ENCODE measurements at places on chromosomes 16 and 17.

- no peak for DNase-seq
These were observed 154.1 kb downstream of the STX8 start for GRCh38 chr17:9421525-9421924.

DNA sequence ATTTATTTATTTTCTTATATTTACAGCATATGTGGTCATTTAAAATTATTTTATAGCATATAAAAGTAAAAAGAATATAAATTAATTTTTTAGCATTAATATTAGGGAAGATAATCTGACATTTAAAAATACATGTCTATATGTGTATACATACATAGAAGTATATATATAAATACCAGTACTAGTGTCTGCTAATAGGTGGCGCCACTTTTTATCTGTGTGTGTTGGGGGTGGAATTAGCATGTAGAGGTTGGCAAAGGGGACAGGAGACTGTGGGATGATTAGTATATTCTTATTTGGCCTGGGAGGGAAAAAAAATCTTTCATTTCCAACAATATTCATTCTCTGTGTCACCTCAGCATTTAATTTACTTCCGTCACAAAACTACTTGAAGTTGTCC is 359.1 kb downstream of the WWOX start:
- DNase-seq = no peak

- no peak for DNase-seq
These were observed 47.1 kb upstream of the PHOSPHO1 start for GRCh38 chr17:49277638-49278037.

DNA sequence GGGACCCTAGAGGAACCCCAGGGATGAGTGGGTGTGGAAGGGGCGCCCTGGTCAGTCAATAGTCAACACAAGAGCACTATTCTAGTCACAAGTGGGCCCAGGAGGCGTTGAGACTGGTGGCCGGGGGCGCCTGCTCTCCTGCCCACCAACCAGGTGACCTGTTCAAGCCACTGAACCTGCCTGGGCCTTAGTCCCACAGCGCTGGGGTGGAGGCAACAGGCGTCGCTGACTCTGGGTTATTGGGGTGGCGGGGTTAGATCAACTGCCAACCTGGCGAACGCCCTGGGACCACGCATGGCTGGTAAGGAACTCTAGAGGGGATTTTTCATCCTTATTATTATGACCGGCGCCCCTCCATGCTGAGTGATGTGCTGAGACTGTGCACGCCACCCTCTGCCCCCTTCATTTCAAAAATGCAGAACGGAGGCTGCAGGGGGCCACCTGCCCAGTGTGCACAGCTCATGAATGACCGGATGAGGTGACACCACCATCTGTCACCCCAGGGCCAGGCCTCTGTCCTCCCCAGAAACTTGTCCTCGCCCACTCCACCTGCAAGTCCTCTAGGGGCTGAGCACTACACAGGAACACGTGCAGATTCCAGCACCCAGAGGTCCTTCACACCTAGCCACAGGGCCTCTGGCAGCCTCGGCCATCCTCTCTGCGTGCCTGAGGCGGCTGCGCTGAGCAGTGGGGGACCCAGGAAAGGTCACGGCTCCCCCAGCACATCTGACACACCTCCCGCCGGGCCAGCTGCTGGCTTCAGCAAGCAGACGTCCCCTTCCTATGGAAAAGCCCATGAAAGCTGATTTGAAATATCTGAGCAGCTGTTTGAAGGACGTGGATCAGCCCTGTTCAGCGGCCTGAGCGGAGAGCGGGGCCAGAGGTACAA is 51.6 kb upstream of the DNAH17 start:
- no peak for DNase-seq

GRCh38 chr16:29306943-29307597 is 99.4 kb downstream of the NPIPB11 start:
- DNase-seq = no peak

DNA sequence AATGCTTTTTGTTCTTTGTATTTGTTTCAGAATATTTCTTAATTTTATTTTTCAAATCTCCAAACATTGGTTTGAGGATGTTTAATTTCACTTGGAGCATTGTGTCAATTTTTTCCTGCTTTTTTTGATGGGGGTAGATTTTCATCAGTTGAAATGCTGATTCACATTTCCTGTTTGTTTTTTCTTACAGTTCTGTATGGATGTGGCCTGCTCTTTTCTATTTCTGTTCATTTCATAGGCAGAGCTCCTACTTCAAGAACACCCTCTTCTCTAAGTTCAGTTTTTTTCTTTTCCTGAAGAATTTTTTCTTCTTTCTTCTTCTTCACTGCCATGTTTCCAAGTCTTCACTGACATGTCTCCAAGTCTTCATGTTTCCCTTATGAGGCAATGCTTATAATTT is 8.8 kb downstream of the MBTD1 start:
- DNase-seq = no peak

GRCh38 chr16:57614536-57614935 is 13.9 kb upstream of the ADGRG1 start:
- no peak for DNase-seq

GRCh38 chr17:50372222-50372757 is 694 bp downstream of the MRPL27 start:
- no peak for DNase-seq

DNA sequence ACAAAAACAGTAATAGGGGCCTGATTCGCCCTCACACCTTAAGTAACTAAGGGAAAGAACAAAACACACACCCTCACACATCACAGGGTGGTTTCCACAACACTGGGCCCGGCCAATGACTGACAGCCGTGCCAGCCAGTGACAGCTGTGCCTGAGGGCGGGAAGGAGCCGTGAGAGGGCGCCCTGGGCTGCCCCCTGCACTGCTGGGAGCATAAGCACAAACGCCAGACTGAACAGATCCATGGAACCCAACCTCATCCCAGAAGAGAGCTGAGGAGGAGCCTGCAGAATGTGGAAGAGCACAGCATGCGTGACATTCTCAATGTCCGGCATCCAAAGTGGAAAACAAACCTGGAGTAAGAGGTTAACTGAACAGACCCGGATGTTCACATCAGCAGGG is 16.0 kb downstream of the CSNK1D start:
- DNase-seq = peak; percentile 51

DNA sequence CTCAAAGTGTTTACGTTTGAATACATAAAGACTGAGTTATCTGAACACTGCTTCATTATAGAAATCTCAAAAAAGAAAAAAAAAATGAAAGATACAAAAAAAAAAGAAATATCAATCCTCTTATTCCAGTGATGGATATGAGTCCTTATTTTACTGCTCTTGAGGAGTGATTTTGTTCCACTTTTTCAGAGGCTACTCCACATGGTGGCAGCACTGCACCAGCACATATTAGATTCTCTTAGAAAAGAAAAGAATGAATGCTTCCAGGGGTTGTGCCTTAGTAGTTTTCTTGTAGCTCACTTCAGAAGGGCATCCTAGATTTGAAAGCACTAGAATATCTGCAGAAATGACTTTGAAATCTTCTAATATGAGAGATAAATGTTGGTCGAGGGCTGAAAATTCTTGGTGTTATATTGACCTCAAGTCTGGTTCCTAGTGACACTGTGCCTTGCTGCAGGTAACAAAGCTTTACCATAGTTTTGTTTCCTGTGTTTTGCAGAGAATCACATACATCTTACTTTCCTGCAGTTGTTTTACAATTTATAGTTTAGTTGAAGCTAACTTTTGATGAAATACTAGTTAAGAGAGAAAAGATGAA is 25.9 kb downstream of the AP2B1 start:
- DNase-seq = no peak

DNA sequence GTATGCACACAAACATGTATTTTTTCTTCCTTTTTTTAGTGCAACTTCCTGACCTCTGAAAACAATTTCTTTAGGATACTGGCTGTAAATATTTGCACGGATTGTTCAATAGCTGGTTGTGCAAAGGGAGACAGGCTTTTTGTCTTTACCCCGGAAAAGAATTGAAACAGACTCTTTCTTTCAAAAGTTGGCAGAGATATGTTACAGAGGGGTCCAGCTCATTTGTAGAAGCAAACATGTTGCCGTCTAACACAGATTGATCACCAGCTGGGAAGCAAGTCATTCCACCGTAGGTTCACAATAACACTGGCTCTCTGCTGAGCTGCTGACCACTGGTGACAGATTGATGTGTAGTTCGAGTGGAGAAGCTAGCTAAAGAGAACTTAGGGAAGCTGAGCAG is 130.9 kb downstream of the STX8 start:
- no peak for DNase-seq

DNA sequence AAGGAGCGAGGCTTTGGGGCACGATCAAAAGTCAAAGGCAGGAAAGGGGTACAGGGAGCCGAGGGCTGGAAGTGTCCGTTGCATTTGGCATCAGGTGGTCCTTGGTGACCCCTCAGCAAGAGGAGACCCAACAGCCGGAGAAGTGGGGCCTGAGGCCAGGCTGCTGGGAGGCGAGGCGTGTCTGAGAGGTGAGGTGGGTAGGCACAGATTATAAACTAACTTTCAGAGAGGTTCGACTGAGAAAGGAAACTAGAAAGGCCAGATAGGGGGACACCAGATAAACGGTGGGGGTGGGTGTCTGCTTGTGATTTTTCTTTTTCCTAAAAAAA is 3.6 kb downstream of the PECAM1 start:
- DNase-seq = no peak

GRCh38 chr16:84058664-84059063 is 16.1 kb upstream of the SLC38A8 start:
- DNase-seq = no peak

DNA sequence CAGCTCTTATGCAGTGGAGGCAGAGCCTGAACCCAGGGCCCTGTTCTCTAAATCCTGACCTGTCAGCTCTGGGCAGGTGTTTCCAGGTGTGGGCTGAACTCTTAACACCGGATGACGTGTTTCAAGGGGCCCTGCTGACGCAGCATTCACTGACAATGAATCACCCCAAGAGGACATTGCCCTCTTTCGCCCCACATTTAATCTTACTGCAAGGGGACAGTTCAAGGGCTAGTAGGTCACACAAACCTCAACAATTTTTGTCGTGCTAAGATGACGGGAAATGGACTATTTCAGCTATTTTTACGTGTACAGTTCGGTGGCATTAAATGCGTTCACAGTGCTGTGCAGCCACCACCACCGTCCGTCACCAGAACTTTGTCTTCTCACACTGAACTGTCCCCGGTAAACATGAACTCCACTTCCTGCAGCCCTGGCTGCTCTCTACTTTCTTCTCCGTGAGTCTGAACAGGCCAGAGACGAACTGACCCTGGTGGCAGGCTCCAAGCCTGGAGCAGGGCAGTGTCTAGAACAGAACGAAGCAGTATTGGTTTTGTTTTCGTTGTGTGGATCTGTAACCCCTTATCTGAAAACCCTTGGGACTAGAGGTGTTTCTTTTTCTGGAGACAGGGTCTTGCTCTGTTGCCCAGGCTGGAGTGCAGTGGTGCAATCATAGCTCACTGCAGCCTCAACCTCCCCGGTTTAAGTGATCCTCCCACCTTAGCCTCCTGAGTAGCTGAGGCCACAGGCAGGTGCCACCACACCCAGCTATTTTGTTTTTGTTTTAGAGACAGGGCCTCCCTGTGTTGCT is 88.4 kb upstream of the CIBAR2 start:
- DNase-seq = no peak

DNA sequence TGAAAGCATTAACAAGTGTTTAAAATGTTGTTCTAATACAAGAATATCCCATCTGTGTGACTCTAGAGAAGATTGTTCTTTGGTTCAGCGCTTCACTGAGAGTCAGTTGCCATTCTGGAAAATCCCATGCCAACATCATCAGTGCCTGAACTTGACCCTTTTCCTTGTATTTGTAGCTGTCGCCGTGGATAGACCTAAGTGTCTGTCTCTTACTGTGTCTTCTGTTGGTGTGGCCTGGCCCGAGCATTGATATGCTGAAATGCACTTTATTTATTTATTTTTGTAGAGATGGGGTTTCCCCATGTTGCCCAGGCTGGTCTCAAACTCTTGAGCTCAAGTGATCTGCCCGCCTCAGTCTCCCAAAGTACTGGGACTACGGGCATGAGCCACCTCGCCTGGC is 76.0 kb downstream of the MYH11 start:
- no peak for DNase-seq

DNA sequence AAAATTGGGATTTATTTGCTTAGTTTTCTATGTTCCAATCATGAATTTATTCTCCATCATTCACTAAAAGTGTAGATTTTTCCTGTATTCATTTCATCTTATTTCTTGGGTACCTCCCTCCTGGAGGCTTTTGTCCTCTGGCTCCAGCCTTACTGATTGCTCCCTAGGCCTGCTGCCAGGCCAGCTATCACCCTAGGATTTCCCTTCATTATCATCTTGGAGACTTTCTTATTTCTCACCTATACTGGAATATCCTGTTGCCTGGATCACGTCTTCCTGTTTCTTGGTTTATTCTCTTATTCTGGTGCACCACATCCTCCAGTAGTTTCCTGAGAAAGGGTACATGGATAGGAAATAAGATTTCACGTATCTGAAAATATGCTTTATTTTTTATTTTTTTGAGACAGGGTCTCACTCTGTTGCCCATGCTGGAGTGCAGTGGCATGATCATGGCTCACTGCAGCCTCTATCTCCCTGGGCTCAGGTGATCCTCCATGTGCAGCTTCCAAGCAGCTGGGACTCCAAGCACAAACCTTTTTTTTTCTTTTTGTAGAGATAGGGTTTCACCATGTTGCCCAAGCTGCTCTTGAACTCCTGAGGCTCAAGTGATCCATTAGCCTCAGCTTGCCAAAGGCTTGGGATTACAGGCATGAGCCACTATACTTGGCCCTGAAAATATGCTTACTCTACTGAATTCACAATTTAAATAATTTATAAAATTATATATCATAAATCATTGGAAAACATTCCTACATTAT is 13.3 kb upstream of the KPNB1 start:
- no peak for DNase-seq

- DNase-seq = no peak
These were observed 2.5 kb upstream of the MRPS23 start for GRCh38 chr17:57852092-57852954.

- no peak for DNase-seq
These were observed 17.5 kb upstream of the TFAP4 start for GRCh38 chr16:4290236-4290830.

DNA sequence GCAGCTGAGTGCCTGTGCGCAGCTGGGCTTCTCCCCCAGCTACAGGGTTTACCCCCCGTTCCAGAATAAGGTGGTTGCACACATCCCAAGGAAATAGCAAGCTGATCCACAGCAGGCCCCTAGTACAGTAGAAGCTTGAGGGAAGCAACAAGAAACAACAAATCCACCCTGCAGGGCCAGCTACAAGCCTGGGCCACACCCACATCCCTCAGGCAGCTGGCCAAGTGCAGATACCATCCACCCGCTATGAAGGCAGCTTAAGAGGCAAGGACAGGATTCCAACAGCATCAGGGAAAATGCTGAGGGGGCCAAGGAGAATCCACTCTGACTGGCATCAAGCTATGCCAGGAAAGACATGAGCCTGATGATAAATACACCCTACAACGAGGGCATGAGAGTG is 66.9 kb upstream of the RCVRN start:
- no peak for DNase-seq
